ENCODE measurements at places on chromosomes 11 and 22.

- DNase-seq: peak; percentile 85
Measured at GRCh38 chr22:45671783-45672563, at the start of gene ATXN10. Gene ATXN10 (plus strand): TSS chr22:45671834. CDS start chr22:45672064, 230 bp downstream.

- DNase-seq: no peak
Measured at GRCh38 chr11:14642873-14643696, 519 bp upstream of the PDE3B start.

- DNase-seq: no peak
Measured at GRCh38 chr11:68448604-68449011, 11.9 kb upstream of the PPP6R3 start.

DNA sequence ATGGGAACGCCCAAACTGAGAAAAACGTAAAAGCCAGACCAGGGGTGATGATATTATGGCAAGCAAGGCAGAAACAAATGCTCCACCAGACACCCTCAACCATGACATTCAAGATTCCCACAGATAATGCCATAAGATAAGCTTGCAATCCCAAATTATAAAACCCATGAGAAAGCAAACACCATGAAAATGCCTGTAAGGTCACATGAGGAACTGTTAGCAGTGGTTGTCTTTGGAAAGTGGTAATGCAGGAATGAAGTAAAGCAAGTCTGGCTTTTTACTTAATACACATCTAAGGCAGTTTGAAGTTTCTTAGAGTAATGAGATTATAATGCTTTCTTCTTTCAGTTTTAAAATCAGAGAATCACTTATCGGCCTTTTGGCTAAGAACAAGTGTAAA lies 111.0 kb downstream of the MN1 start:
- no peak for DNase-seq

DNA sequence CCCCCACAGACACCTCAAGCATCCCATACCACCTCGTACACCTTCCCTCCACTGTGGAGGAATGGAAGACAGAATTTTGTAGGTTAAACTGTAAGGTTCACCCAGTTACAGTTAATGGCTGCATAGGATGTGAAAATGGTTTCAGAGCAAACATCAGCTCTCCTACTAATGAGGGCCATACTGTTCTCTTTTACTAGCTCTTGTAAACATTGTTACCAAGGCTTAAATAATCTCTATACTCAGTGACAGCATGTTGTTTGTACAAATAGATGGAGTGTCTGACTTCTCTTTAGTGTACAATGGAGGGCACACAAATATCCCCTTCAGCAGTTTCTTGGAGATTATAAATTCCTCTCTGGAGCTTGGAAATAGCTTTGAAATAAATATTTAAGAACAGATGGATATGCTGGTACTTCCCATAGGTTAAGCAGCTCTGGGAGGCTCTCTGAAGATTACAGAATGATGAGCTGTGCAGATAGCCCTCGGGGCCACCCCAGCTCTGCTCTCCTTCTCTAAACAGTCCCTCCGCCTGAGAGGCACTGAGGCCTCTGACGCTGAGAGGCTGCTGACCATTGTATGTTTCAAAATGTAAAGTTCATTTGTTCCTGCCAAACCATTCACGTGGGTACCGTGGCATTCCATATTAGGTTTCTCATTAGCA lies 25.7 kb downstream of the TTC12 start:
- no peak for DNase-seq

DNA sequence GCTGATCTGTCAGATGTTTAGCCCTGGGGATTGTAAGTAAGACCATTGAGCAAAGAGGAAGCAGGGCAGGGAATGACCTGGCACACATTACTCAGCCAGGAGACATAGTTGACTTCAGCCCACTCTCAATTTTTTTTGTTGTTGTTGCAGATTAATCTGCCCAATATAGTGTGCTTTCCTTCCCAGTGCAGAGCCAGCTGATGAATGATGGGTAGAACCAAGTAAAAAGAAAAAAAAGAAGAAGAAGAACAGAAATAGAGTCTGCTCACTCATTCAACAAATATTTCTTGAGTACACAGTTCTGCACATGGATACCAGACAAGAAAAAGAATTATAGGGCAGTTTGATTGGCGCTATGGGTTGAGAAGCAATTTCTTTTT lies 292.7 kb downstream of the ETS1 start:
- peak; percentile 54 for DNase-seq

- DNase-seq: no peak
Measured at GRCh38 chr11:95305705-95306104, 74.7 kb upstream of the SESN3 start.

- DNase-seq: no peak
Measured at GRCh38 chr22:48425641-48426040, 1402.0 kb downstream of the BRD1 start.

Measured in foreskin fibroblast (primary cell).